ENCODE measurements at places on chromosomes 3 and 15.

DNA sequence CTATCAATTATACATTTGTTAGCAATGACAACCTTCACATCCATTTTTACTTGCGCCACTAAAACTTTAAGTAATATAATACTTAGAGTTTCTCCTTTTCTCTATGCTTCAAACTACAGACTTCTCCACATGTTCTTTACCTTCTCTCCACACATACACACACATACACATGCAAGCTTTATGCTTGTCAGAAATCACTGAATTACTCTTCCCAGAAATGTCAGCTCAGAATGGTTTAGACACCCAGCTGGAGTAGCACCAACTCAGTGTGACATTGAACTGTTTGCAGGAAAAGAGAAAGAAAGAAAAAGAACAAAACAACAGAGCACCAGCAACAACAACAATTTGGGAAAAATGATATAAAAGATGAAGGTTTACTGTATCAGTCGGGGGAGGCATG is 20.9 kb downstream of the CBLB start:
- DNase-seq, result no peak

DNA sequence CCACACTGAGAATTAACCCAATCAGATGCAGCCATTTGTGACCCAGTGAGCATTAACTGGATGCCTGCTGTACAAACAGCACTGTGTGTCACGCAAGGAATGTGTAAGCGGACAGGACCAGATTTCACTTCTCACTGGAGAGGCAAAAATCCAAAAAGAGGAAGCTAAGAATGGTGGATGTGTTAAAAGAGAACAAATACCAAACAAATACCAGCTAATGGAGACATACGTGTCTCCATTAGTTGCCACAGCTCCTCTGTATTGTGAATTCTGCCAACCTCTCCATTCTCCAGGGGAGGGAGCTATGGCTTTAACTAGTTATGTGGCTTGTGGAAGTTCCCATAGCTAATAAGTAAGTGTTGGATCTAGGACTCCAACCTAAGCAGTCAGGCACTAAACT is 2.6 kb downstream of the LTF start:
- no peak for DNase-seq

DNA sequence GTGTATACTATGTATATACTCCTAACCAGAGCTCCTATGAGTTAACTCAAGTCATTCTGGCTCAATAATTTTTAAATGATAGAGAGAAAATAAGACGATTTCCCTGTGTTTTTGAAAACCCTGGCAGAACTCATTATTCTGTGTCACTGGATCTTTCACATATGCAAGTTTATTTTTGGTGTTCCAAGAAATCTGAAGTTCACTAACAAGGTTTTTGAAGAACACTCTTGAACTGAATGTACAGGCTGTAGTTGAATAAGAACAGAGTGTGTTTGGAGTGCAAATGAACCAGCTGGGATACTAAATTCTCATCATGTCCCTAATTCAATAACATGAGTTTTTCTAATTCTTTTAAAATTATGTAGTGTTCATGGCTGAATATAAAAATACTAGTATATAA is 466.9 kb upstream of the SUCLG2 start:
- no peak for DNase-seq

DNA sequence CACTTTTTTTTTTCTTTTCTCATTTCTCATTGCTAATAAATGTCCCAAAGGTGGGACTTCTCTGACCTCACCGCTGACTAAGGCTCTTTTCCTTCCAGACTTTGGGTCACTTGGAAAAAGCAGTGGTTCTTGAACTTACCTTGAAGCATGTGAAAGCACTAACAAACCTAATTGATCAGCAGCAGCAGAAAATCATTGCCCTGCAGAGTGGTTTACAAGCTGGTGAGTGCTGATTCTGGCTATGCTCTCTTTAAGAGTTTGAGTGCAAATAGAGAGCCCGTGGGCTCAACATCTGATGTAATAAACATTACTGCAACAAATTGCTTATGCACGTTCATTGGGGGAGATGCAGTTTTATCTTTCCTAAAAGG is 2.0 kb downstream of the BHLHE40 start:
- DNase-seq, result no peak

DNA sequence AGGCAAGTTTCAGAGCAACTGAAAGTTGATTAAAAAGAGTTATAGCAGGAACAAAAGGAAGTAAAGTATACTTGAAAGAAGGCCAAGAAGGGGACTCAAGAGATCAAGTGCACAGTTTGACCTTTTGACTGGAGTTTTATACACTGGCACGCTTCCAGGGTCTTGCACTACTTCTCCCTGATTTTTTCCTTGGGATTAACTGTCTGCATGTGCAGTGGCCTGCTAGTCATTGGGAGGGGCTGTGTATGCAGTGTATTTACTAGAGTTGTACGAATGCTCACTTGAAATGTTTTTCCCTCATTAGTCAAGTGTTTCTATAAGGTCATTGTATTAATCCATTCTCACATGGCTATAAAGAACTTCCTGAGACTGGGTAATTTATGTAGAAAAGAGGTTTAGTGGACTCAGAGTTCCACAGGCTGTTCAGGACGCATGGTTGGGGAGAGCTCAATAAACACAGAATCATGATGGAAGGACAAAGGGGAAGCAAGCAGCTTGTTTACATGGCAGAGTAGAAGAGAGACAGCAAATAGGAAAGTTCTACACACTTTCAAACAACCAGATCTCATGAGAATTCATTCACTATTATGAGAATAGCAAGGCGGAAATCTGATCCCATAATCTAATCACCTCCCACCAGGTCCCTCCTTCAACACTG is 571.8 kb downstream of the ZPLD1 start:
- DNase-seq, result no peak

GRCh38 chr15:63482874-63483323 is 21.5 kb upstream of the USP3 start:
- no peak for DNase-seq

- no peak for DNase-seq
Measured at GRCh38 chr15:50148362-50148963, 29.4 kb upstream of the ATP8B4 start.

- peak; percentile 52 for DNase-seq
Measured at GRCh38 chr15:85044251-85044853, 62.7 kb downstream of the PDE8A start.

DNA sequence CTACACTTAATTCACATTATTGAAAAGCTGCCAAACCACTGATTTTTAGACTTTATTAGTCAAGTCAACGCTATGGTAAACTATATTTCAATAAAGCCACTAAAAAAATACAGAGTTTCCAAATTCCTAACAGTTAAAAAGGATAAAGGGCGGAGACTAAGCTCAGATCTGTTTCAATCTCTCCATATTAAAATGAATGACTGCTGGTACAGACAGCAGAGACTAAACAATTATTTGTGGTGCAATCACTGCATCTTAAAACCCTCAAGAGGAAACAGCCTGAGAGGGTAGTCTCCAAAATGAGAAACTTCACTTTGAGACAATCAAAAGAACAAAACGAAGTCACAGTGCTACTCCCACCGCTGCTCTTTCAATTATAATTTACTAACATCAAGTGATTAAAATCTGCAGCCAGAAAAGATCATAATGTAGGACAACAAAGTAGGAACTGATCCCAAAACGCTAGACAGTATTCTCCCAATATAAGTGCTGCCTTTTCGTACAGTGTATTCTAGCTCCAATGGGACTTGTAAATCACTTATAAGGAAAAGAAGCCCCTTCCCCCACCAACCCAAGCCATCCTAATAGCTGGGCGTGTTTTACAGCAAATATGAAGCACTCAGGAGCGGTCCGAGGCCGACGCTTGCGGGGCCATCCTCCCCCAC is 1.2 kb downstream of the UBP1 start:
- DNase-seq, result no peak

DNA sequence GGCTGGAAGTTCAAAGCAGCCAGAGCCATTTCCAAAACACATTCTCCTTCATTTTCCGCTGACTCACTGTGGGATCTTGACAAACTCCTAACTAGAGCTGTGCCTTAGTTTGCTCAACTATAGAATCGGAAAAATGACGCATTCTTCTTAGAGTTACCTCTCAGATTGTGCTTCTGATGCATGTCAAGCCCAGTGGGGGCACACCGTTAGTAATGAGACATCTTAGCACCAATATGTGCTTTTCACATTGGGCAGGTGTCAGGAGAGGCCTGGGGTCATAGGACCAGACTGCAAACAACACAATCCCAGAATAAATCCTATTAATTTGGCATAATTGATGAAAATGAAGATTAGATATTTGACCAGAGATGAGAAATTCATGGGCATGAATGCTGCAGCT is 71.3 kb upstream of the UBE3A start:
- DNase-seq, result no peak

- no peak for DNase-seq
Measured at GRCh38 chr15:99423186-99424130, 142.3 kb upstream of the MEF2A start.

- DNase-seq, result no peak
Measured at GRCh38 chr3:3664935-3665334, 134.3 kb upstream of the LRRN1 start.

- DNase-seq, result peak; percentile 33
Measured at GRCh38 chr15:63372018-63372705, 9.5 kb downstream of the CA12 start.

- no peak for DNase-seq
Measured at GRCh38 chr3:193796089-193796488, 203.1 kb downstream of the OPA1 start.

DNA sequence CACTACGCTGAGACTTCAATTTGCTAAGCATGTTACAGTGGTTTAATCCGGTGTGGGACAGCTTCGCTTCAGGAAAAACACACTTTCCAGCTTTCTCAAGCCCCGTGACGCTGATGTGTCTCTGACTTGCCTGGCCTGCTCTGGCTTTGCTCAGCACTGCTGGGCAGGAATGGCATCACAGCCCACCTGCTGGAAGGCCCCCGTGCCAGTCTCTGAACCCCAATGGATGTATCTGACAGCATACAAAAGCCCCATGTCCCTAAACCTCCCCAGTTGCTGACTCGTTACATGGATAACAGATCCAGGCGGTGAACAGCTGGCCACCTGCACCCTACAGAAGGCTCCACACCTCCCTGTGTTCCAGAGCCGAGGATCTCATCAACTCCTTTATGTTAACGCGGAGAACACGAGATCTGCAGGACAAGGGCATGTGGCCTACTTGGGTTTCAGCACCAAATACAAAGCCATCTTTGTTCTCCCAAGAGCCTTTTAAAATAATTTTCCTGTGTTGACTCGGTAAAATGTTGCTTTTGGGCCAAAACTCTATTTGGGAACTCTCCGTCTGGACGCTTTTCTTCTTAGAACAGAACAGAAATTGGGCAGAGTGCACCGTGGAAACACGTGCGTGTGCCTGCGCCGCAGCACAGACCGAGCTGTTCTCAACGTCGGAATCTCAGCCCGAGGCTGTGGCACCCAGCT is 61.4 kb downstream of the ATP10A start:
- no peak for DNase-seq

- no peak for DNase-seq
Measured at GRCh38 chr15:52783929-52784798, 6.0 kb downstream of the ONECUT1 start.

DNA sequence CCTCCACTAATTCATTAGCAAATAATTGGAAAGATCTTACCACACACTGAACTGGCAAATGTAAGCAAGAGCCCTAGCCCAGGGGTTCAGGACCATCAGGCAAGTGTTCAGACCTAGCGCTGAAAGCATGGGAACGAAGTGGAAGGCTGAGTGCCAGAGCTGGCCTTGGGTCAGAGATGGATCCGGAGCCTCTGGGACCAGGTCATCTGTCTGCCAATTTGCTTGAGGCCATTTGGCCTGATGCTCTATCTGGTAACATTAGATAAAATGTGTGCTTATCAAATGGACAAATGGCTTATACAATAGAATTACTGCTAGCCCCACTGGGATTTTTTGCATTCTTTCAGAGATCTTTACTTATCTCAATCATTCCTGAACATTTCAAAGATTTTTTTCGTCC is 1.4 kb upstream of the TMC3 start:
- no peak for DNase-seq

GRCh38 chr3:127106456-127106855 is 86.5 kb upstream of the PRR23E start:
- no peak for DNase-seq

- no peak for DNase-seq
Measured at GRCh38 chr3:156978481-156978961, 152.4 kb downstream of the LEKR1 start.

- no peak for DNase-seq
Measured at GRCh38 chr3:100458814-100459213, 33.6 kb upstream of the TMEM45A start.

- DNase-seq, result no peak
Measured at GRCh38 chr3:65824166-65824565, 214.6 kb downstream of the MAGI1 start.

DNA sequence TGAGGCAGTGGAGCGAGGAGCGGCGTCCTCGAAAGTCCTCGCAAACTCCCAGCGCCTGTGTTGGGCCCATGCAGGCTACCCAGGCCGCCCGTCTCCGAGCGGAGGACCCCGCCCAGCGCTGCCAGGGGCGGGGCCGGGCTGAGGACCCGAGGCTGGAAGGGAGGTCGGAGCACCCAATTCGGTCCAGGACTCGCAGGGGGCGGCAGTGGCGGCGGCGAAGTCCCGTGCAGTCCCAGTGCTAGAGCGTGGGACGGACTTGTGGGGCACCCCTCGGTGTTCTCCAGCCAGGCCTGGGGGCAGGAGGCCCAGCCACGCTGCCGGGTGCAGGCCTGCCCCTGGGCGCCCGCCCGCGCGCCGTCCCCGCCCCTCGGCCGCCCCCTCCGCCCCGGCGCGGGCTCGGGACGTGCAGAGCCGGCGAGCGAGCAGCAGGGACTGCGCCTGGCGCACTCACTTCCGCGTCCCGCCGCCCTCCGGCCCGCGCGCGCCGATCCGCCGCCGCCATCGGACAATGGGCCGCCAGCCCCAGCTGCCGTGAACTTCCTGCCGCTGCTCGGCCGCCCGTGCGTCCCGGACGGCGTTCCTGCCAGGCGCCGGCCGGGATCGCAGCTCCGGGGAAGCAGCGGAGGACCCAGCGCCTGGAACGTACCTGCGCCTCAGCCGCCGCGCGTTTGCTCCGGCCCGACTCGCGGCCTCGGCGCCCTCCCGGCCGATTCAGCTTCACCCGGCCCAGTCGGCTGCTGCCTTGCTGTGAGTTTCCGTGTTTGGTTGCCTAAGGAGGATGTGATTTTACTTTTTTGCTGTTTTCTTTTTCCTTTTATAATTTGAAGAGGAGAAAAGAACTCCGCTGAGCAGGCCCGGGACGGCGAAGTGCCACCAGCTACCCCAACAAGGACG is 596 bp upstream of the LIMD1 start:
- peak; percentile 62 for DNase-seq

DNA sequence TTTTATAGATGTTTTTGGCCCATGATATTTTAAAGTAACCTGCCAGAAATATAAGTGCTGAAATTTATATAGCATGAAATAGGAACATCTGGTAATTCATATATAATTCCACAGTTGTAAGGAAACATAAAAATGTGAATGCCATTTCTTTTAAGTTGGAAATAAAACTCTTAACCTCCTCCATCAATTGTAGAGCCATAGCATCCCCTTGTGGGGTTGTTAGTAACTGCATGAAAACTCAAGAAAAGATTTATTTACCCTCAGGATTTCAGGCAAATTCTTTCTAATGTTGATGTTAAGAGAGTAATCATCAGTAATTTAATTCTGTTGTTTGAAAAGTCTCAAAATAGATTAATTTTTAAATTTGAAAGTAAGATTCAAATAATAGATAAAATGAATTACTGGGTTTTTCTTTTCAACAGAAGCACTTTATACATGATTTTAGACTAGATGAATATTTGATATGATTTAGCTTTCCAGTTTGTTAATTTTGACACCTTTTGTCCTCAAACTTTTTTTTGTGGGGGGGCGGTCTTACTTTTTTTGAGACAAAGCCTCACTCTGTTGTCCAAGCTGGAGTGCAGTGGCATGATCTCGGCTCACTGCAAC is 74.7 kb downstream of the RASA2 start:
- peak; percentile 59 for DNase-seq

All from stimulated activated CD4-positive, alpha-beta T cell treated with anti-CD3 and anti-CD28 coated beads, Interleukin-4, amount 100 ng/mL, for 24 hours (primary cell).